Muscle of leg (tissue), 16 donors: ENCODE measurements at places on chromosomes 6 and 20. TPM values are rescaled to one million over a fixed set of nuclear protein-coding genes. Genes with fewer than 3 reads are reported as not detected.
A peak's percentile ranks its signal among the peaks of the same experiment; 100 is the strongest.

GRCh38 chr6:72084992-72085569, 198.7 kb downstream of the RIMS1 start:
- DNase-seq, result peak; percentile 40
- H3K4me1 ChIP-seq, result no peaks in the 10 kb centered on the region
- H3K36me3 ChIP-seq, result no peaks in the 10 kb centered on the region
- no peak overlapping the region for H3K4me3 ChIP-seq
- H3K27me3 ChIP-seq, result no peaks in the 10 kb centered on the region

GRCh38 chr20:19137641-19138040, 74.8 kb upstream of the SLC24A3 start:
- H3K4me3 ChIP-seq, result no peak overlapping the region
- DNase-seq, result no peak
- no peaks in the 10 kb centered on the region for H3K4me1 ChIP-seq

GRCh38 chr6:35475573-35475972, 7.4 kb downstream of the RPL10A start:
- no peak overlapping the region for H3K4me3 ChIP-seq
- H3K36me3 ChIP-seq, result peaks cover 79% of the 10 kb centered on the region
- peaks cover 11% of the 10 kb centered on the region for H3K4me1 ChIP-seq
- DNase-seq, result no peak

GRCh38 chr6:83127976-83128375, 60.5 kb downstream of the DOP1A start:
- peaks cover 29% of the 10 kb centered on the region for H3K36me3 ChIP-seq
- H3K27ac ChIP-seq, result no peak overlapping the region
- H3K27me3 ChIP-seq, result no peaks in the 10 kb centered on the region
- H3K4me1 ChIP-seq, result no peaks in the 10 kb centered on the region
- DNase-seq, result no peak
- H3K4me3 ChIP-seq, result no peak overlapping the region

GRCh38 chr6:75098709-75099108, 107.1 kb downstream of the COL12A1 start:
- no peaks in the 10 kb centered on the region for H3K27me3 ChIP-seq
- peak; percentile 96 for DNase-seq
- H3K27ac ChIP-seq, result peak overlapping the region; percentile 67
- peaks cover 20% of the 10 kb centered on the region for H3K36me3 ChIP-seq
- peaks cover 10% of the 10 kb centered on the region for H3K4me1 ChIP-seq
- no peak overlapping the region for H3K4me3 ChIP-seq

DNA sequence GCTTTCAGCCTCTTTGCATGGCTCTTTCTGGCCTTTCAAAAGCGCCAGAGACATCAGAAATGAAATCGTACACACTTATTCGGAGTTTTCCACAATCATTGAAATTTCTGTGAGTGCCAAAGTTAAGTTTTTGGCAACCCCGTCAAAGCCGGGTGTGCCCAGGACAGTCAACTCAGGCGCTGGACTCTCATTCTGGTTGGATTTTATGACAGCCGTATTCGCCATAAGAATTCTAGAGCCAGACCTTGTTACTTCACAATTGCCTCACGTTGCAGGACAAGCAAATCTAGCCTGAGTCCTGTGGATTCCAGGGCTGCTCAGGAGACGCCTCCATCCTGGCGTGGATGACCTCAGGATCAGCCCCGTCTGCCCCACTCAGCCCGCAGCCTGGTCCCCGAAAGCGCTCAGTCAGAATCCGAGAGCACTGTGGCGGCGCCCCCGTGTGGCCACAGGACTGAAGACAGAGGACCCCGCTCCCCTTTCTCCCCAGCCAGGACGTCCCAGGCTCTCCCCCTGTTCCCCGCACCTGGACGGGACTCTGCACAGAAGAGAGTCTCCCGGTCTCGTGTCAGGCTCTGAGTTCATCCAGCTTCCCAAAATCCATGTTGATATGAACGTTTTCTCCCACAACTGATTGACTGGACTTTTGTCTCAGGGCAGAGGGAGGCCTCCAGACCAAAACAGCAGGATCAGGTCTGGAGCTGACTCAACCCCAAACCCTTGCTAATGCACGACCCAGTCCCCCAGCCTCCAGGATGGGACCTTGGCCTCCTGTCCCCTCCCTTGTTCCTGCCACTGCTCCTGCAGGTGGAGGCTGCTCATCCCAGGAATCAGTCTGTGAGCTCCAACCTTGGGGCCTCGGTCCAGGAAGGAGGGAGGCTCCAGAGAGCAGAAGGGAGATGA, 38.2 kb downstream of the MICA start:
- DNase-seq, result peak; percentile 69
- H3K27me3 ChIP-seq, result peaks cover 22% of the 10 kb centered on the region
- H3K4me3 ChIP-seq, result no peak overlapping the region
- no peaks in the 10 kb centered on the region for H3K36me3 ChIP-seq

DNA sequence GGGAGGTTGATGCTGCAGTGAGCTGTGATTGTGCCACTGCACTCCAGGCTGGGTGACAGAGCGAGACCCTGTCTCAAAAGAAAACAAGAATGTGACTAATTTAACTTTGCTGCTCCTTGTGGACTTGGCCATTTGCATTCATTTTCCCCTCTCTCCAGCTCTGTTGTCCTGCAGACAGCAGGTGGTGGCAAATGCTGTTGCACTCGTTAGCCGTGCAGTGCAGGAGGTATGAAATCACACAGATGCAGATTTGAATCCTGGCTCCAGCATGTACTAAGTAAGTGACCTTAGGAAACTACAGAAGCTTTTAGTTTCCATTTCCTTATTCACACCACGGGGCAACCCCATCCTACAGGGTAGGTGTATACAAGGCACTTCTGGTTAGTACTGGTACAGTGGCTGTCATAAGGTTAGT, 9.6 kb upstream of the BEND3 start:
- H3K27ac ChIP-seq, result no peak overlapping the region
- peaks cover 7% of the 10 kb centered on the region for H3K4me1 ChIP-seq
- no peaks in the 10 kb centered on the region for H3K27me3 ChIP-seq
- no peak for DNase-seq

GRCh38 chr6:87846434-87846833, 144.4 kb upstream of the AKIRIN2 start:
- no peaks in the 10 kb centered on the region for H3K4me1 ChIP-seq
- no peak for DNase-seq
- H3K36me3 ChIP-seq, result no peaks in the 10 kb centered on the region
- no peak overlapping the region for H3K27ac ChIP-seq

GRCh38 chr6:119384444-119384843, 34.9 kb upstream of the MAN1A1 start:
- H3K4me3 ChIP-seq, result no peak overlapping the region
- DNase-seq, result no peak
- no peaks in the 10 kb centered on the region for H3K36me3 ChIP-seq
- no peaks in the 10 kb centered on the region for H3K27me3 ChIP-seq

GRCh38 chr6:106557837-106558236, 71.5 kb downstream of the RTN4IP1 start:
- H3K27me3 ChIP-seq, result no peaks in the 10 kb centered on the region
- DNase-seq, result no peak
- no peak overlapping the region for H3K27ac ChIP-seq
- no peak overlapping the region for H3K4me3 ChIP-seq

DNA sequence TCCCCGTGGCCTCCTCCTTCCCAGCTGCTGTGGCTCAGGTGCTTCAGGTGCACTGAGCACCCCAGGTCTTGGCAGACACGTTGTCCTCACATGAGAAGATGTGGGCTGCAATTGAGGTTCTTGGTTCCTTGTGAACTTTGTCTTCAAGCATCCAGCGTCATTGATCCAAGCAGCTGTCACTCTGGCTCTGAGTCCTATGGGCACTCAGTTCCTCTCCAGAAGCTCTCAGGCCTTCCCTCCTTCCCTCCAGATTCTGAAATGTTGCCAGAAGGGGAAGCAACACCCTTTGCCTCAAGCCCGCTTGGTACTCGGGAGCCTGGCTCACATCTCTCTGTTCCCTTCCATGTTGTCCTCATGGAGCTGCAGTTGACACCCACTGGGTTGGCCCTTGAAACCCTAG, 8.4 kb upstream of the MRGBP start:
- no peak for DNase-seq
- H3K27me3 ChIP-seq, result peaks cover 6% of the 10 kb centered on the region
- H3K4me1 ChIP-seq, result peaks cover 49% of the 10 kb centered on the region
- H3K27ac ChIP-seq, result no peak overlapping the region
- no peak overlapping the region for H3K4me3 ChIP-seq

DNA sequence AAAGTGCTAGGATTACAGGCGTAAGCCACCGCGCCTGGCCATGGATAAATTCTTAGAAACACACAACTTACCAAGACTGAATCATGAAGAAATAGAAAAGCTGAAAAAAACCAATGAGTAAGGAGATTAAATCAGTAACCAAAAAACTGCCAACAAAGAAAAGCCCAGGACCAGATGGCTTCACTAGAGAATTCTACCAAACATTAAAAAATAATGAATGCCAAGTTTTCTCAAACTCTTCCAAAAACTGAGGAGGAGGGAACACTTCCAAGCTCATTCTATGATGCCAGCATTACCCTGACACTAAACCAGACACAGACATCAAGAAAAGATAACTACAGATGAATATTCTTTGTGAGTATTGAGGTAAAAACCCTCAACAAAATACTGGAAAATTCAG, 44.3 kb downstream of the USP49 start:
- H3K36me3 ChIP-seq, result no peaks in the 10 kb centered on the region
- H3K4me3 ChIP-seq, result no peak overlapping the region
- H3K27me3 ChIP-seq, result no peaks in the 10 kb centered on the region
- H3K27ac ChIP-seq, result no peak overlapping the region
- no peak for DNase-seq

GRCh38 chr6:71289039-71289801, 609 bp downstream of the OGFRL1 start:
- DNase-seq, result peak; percentile 34
- peak overlapping the region; percentile 4 for H3K27ac ChIP-seq
- peak overlapping the region; percentile 52 for H3K4me3 ChIP-seq
- H3K4me1 ChIP-seq, result peaks cover 8% of the 10 kb centered on the region
- H3K36me3 ChIP-seq, result no peaks in the 10 kb centered on the region

- no peak overlapping the region for H3K27ac ChIP-seq
- no peak for DNase-seq
- H3K36me3 ChIP-seq, result no peaks in the 10 kb centered on the region
- peaks cover 10% of the 10 kb centered on the region for H3K27me3 ChIP-seq
- no peak overlapping the region for H3K4me3 ChIP-seq
- H3K4me1 ChIP-seq, result peaks cover 42% of the 10 kb centered on the region
Observed at GRCh38 chr6:168129292-168130167, 50.5 kb upstream of the FRMD1 start.

Gene SIRPA
- total RNA-seq, result 13.3 TPM

Gene MDFI
- total RNA-seq, result 77.4 TPM

Gene DEFB126
- total RNA-seq, result not detected

Gene LBP
- total RNA-seq, result not detected

Gene GINS1
- total RNA-seq, result 5.2 TPM

Gene LGSN
- not detected for total RNA-seq
